Stimulated activated CD4-positive, alpha-beta T cell treated with anti-CD3 and anti-CD28 coated beads, Interleukin-4, amount 100 ng/mL, for 1 hour (primary cell): ENCODE measurements at places on chromosomes 7 and 10.

GRCh38 chr10:52541006-52541473 lies 227.0 kb downstream of the DKK1 start:
- no peak for DNase-seq

GRCh38 chr7:66771795-66772194 lies 31.3 kb downstream of the RABGEF1 start:
- no peak for DNase-seq

DNA sequence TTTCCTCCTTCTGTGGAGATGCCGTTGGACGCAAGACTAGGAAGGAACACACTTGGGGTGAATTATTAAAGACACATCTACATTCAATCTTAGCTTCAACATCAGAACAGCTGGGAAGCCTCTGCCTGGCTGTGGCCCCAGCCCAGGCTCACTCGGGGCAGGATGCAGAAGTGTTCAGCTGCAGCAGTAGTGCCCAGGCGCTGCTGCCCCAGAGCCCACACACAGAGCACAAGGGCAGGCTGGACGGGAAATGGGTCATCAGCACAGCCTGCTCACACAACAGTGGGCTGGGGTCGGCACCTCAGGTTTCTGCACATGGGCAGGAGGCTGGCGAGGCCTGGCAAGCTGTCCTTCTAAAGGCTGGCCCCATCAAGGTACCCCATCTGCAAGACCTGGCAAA lies 42.5 kb downstream of the NOD1 start:
- DNase-seq = no peak

GRCh38 chr7:107938456-107939250 lies 47.7 kb downstream of the DLD start:
- no peak for DNase-seq

DNA sequence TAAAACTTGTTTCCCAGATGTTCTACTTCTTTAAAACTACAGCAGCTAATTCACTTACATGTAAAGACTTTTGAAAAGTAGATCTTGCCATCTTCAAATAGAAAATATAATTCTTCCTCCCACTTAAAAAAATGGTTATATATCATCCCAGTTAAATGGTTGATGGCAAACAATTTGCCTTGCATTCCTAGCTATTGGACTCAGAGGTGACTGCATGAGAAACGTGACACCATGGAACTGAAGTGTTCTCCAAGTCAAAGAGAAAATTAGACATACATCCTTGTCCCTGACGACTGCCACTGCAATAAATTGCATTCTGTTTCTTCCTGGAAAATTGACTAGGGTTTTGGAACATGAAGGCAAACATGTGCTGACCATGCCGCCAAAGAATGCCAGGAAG lies 95.0 kb upstream of the POM121L12 start:
- no peak for DNase-seq

DNA sequence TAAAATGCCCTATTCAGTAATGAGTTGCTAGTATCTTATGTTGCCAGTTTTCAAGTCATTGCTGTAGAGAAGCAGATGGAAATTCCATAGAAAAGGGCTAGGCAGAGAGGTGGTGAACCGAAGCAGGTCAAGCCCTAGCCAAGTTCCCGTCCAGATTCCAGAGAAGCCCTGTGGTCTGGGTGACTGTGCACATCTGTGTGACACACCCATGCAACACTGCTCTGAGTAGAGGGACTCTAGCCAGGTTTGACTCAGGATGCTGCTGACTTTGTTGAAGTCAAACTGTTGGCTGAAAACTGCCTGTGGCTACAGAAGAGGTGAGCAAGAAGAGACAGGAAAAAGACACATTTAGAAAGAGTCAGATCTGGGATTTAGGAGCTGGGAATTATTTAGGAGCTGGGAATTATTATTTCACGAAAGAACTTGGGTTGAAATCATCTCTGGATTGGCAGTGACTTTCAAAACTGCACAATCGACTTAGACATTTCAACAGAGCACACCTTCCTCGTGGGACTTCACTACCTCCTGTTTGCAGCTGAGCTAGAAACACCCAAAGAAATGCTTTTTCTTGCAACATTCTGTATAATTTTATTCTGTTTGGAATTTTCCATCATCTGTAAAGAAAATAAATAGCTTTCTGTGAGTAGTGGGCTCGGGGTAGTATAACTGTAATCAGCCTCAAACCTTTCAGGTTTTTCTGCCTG lies 149.1 kb upstream of the PRKCQ start:
- DNase-seq = no peak

DNA sequence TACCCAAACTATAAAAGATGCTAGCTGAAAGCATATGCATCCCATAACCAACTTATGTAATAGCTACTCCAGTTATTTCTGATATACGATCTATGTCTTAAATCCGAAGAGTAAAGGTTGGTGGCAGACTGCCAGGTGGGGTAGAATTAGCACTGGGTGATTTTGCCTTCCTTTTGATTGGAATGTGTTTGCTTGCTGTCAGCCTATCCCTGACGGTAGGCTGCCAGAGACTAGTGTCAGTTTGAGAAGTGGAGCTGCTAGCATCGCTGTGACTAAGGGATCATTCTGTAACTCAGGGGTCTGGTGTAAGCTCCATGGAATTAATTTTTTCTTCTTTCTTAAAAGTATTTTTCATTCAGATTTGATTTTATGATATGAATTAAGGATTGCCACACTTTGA lies 9.5 kb upstream of the SEM1 start:
- DNase-seq = no peak

DNA sequence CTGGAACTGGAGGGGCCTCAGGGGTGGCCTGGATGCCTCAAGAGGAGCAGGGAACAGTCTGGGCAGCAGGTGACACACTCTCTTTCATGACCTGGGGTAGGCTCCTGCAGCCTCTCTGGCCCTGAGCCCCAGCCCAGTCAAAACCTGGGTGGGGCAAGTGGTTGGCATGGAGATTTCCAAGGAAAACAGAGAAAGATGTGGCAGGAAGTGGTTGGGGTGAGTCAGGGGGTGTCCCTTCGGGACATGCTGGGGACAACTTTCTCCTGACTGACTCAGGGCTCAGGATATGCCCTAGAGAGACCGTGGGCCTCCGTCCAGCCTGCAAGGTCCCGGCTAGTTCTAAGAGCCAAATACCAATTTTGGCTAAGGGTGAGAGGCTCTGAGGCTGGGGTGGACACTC lies 2.9 kb downstream of the AQP1 start:
- no peak for DNase-seq

DNA sequence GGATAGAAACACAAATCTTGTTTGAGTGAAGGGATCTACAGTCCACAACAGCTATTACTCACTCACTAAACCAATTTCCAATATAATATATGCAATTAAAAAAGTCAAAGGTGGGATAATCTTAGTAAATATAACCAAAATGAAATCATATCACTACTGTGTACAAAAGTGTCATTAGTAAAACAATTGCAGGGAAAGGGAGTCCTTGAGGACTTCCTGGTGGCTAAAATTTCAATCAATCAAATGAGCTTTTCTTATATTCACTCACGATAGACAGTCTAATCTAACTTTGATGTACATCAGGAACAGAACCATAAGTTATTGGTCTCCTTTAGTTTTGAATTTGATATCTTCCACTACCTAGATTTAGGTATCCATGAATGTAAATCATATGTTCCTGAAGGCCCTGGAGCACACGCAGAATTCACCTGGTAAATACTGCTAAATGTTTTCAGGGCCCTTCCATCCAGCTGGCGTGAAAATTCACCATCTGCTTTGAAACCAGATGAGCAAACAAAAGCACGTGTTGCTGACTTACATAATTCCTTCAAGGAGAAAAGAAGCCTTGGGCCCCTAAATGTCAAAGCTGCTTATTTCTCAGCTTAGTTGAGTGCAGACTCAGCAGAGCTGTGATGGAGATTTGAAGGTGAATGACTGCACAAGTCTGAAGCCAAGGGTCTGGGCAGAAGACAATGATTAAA lies 159.3 kb upstream of the TMEM196 start:
- no peak for DNase-seq

GRCh38 chr10:98349508-98349922 lies 65.5 kb downstream of the PYROXD2 start:
- no peak for DNase-seq

DNA sequence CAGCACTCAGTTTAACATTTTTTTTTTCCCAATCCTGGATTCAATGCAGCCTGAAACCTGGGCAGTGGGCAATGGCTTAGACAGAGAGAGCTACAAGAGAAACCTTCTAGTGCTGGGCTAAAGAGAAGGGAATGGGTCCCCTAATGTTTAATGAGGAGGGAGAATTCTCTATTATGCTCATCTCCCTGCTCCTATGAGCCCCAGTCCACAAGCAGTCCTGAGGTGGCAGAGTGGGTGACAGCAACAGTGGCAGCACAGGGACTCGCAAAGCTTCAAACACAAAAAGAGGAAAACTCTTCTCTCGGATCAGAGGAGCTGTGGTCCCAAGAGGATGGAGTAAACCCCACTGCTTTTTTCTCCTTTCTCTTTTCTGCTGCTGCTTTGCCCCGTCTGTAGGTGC lies 36.5 kb downstream of the COBL start:
- DNase-seq = no peak

DNA sequence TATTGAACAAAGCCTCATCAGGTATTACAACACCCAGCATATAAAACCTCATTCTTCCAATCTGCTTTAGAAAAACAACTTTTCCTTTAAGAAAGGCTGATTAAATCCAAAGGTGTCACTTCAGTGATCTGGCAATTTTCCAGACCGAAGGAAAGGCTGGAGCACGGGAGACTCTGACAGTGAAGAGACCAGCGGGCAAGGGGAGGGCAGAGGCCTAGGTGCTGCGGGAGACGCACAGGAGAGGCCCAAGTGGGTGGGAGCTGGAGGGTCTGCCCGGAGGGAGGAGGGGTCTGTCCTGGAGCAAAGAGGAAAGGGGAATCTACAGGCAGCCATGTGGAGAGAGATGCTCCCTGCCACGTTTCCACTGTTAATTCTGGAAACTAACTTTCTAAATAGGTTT lies 24.3 kb upstream of the PPP2R2D start:
- DNase-seq = no peak
